GM23248 (cell line): ENCODE measurements at places on chromosomes 5 and 9.

DNA sequence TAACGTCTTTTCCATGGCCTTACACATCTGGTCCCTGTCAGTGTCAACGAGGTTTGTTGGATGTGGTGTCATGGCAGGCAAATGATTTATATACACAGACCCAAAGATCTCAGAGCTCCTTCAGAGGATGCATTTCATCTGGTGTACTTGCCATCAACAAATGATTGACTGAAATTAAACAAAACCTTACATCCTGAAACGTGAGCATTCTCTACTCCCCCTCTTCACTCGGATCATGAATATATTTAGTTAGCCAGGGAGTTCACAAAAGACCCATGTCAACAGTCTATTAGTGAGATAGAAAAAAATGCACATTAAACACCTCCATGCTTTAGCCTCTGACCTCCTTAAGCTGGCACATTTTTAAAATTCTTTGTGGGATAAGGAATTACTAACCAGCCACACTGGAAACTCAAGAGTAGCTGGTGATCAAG lies 215.6 kb downstream of the EFNA5 start:
- H3K27me3 ChIP-seq, result peaks cover 49% of the 10 kb centered on the region
- H3K4me3 ChIP-seq, result no peak overlapping the region
- H3K27ac ChIP-seq, result no peak overlapping the region
- H3K4me1 ChIP-seq, result 0 out of 2 replicates have a peak, but pooled peaks cover 7% of the 10 kb centered on the region

DNA sequence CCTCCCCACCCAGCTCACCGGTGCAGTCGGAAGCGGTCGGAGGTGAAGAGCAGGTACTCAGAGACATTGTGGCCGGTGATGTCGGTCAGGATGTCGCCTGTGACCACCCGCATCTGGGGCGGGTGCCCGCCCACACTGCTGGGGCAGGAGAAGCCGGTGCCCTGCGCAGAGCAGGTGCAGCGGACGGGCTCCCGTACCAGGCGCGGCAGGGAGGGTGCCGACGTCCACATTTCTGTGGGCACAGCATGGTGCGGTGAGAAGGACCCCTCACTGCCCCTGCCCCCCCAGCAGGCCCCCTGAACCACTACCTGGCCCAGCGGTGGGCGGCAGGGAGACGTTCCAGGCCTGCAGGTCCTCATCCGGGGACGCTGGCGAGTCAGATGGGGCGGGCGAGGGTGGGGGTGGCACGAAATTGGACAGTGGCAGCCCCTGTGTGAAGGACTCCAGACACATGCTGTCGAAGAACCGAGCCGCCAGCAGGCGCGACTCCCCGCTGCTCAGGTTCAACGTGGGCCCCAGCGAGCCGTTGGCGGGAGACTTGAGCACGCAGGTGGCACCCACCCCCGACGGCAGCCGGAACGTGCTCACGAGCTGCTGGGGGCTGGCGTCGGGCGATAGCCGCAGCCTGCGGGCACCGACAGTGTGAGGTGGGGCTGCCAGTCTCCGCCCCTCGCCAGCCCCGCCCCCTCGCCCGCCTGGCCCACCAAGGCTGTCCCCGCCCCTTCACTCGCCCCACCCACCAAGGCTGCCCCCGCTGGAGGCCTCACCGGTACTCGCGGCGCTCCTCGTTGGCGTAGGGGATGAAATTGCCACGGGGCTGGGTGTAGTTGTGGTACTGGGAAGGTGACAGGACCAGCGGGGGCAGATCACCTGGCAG lies 15.1 kb downstream of the ABCA2 start:
- no peak overlapping the region for H3K4me3 ChIP-seq
- H3K27ac ChIP-seq, result no peak overlapping the region
- no peaks in the 10 kb centered on the region for H3K27me3 ChIP-seq
- H3K4me1 ChIP-seq, result no peaks in the 10 kb centered on the region
- H3K36me3 ChIP-seq, result no peaks in the 10 kb centered on the region

DNA sequence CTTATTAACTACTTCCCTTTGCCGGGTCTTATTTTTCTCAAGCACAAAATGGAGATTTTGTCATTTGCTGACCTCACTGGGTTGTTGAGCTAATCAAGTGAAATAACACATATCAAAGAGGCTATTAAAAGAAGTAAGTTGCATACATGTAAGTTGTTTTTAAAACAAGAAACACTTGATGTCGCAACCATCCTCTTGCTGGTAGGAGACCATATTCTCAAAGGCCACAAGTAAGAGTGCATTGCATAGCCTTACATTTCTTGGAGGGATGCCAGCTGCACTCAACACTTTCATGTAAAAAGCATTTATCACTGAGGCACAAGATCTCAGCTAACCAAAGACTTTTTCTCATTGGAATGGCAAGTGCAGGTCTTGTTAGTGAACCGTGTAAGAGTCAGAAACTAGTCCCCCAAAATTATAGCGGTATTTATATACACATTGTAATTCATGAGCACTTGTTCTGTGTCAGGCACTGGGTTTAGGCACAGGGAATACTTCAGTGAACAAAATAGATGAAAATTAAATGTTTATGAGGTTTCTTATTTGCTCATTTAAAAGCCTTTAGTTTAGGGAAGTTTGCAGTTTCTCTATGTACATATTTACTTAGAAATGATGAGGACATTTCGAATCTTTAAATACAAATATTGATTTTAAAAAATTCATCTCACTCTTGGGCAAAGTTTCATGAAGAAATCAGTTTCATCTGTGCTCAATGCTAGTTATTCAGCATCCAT lies 72.0 kb downstream of the ZFAND5 start:
- no peaks in the 10 kb centered on the region for H3K36me3 ChIP-seq
- H3K4me3 ChIP-seq, result no peak overlapping the region
- H3K27me3 ChIP-seq, result no peaks in the 10 kb centered on the region
- H3K27ac ChIP-seq, result no peak overlapping the region

DNA sequence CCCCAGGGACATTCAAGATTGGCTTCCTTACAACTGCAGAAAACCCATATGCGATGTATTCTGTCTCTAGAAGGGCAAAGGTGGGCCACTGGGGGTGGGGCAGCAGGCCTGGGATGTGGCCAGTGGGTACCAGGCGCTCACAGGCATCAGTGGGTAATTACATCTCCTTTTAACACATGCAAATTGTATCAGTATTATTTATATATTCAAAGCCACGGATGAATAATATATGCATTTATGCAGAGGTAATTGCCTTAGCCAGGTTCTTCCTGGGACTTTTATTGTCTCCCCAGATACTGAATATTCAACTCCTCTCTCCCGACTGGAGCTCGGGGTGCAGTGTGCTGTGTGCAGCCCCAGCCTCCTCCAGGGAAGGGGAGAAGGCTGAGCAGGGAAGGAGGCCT lies 109.4 kb upstream of the MVB12B start:
- H3K27me3 ChIP-seq, result peaks cover 45% of the 10 kb centered on the region
- no peaks in the 10 kb centered on the region for H3K36me3 ChIP-seq
- H3K27ac ChIP-seq, result no peak overlapping the region
- no peak overlapping the region for H3K4me3 ChIP-seq

GRCh38 chr5:108655750-108656450 lies 91.8 kb upstream of the FER start:
- H3K36me3 ChIP-seq, result no peaks in the 10 kb centered on the region
- no peak overlapping the region for H3K27ac ChIP-seq
- H3K4me3 ChIP-seq, result peak overlapping the region; percentile 38
- DNase-seq, result peak; percentile 83
- no peaks in the 10 kb centered on the region; the same call in 1 of the 2 replicates for H3K27me3 ChIP-seq

DNA sequence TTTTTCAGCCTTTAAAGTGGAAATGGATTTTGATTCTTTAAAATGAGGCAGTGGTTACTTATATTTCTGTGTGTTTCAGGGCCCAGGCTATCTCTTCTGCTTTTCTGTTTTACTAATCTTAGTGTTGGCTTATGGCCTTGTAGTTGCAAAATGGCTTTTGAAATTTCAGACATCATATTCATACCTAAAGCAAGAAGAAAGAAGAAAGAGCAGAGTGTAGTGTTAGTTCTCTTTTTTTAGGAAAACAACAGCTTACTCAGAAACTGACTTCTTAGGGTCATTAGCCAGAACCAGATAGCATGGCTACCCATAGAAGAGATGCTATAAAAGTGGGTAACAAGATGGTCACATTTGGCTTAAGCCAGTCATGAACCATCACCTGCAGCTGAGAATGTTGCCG lies 20.9 kb downstream of the ZBED3 start:
- no peak overlapping the region for H3K4me3 ChIP-seq
- peaks cover 32% of the 10 kb centered on the region for H3K36me3 ChIP-seq
- peaks cover 12% of the 10 kb centered on the region for H3K4me1 ChIP-seq
- no peak overlapping the region for H3K27ac ChIP-seq
- no peaks in the 10 kb centered on the region for H3K27me3 ChIP-seq

GRCh38 chr5:44842496-44843282 lies 33.9 kb downstream of the MRPS30 start:
- no peak overlapping the region for H3K4me3 ChIP-seq
- H3K27ac ChIP-seq, result no peak overlapping the region
- no peaks in the 10 kb centered on the region for H3K36me3 ChIP-seq
- no peaks in the 10 kb centered on the region for H3K27me3 ChIP-seq
- H3K4me1 ChIP-seq, result no peaks in the 10 kb centered on the region
- DNase-seq, result no peak

- H3K27ac ChIP-seq, result no peak overlapping the region
- H3K4me1 ChIP-seq, result no peaks in the 10 kb centered on the region
- no peak overlapping the region for H3K4me3 ChIP-seq
- no peaks in the 10 kb centered on the region for H3K36me3 ChIP-seq
- no peak for DNase-seq
These were observed 369.8 kb upstream of the PDE4D start for GRCh38 chr5:60263346-60263745.

DNA sequence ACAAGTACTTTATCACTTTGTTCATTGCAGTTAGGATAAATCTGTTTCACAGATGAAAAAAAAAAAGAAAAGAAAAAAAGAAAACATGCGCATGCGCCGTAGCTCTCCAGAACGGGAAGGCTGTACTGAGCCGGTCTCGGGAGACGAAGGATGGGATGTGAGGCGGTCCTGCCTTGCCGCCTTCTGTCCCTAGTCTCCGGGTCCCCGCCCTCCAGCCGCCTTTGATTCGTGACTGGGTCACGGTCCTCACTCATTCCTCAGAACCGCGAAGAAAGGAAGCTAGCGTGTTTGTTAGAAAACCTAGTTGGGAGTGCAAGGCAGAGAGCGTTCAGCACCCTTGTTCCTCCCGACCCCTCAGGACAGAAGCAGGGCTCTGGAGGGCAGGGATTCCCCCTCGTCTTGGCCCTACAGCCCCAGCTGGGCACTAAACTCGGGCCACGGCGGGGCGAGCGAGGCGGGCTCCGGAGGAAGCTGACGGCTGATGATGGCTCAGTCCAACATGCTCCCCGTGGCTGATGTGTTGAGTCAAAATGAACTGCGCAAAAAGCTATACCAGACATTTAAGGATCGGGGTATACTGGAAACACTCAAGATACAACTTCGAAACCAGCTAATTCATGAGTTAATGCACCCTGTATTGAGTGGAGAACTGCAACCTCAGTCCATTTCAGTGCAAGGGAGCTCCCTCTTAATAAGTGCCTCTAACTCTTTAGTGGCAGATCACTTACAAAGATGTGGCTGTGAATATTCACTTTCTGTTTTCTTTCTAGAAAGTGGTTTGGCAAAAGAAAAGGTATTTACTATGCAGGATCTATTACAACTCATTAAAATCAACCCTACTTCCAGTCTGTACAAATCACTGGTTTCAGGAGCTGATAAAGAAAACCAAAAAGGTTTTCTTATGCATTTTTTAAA lies 40.0 kb downstream of the CPLANE1 start:
- no peaks in the 10 kb centered on the region for H3K27me3 ChIP-seq
- DNase-seq, result peak; percentile 76
- peaks cover 27% of the 10 kb centered on the region for H3K36me3 ChIP-seq
- H3K4me1 ChIP-seq, result no peaks in the 10 kb centered on the region

DNA sequence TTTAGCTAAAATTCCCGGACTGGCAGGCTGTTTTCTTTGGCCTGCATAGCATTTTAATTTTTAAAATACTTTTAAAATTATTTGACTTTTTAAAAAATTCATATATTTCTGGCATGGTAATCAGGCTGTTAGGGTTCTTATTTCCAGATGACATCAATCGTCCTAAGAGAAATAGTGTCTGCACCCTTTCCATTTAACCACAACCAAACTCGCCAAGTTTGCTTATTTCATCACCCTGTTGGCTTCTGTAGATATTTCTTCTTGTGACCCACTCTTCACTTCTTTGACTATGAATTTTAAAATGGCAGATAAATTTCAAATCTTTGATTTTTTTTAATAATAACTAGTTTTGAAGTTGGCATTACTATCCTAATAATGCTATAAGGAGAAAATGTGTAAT lies 675.7 kb upstream of the FTMT start:
- no peaks in the 10 kb centered on the region for H3K4me1 ChIP-seq
- no peak for DNase-seq
- H3K36me3 ChIP-seq, result no peaks in the 10 kb centered on the region
- H3K27me3 ChIP-seq, result no peaks in the 10 kb centered on the region
- H3K27ac ChIP-seq, result no peak overlapping the region

GRCh38 chr9:98890256-98890655 lies 53.5 kb upstream of the COL15A1 start:
- no peak overlapping the region for H3K27ac ChIP-seq
- no peak overlapping the region for H3K4me3 ChIP-seq
- H3K36me3 ChIP-seq, result no peaks in the 10 kb centered on the region
- no peaks in the 10 kb centered on the region for H3K27me3 ChIP-seq

GRCh38 chr5:156330141-156330870 lies 3.3 kb downstream of the SGCD start:
- peak; percentile 63 for DNase-seq
- H3K36me3 ChIP-seq, result peaks cover 23% of the 10 kb centered on the region
- peaks cover 30% of the 10 kb centered on the region for H3K4me1 ChIP-seq
- H3K27ac ChIP-seq, result no peak overlapping the region
- H3K4me3 ChIP-seq, result no peak overlapping the region
- H3K27me3 ChIP-seq, result no peaks in the 10 kb centered on the region

- H3K4me1 ChIP-seq, result peaks cover 23% of the 10 kb centered on the region
- H3K27ac ChIP-seq, result peak overlapping the region; percentile 22
- no peaks in the 10 kb centered on the region for H3K36me3 ChIP-seq
- DNase-seq, result no peak
These were observed 99.3 kb downstream of the ANGPTL2 start for GRCh38 chr9:127022913-127023660.

GRCh38 chr9:89080193-89080592 lies 88.9 kb downstream of the S1PR3 start:
- no peaks in the 10 kb centered on the region for H3K36me3 ChIP-seq
- H3K4me3 ChIP-seq, result no peak overlapping the region
- no peak overlapping the region for H3K27ac ChIP-seq
- peaks cover 17% of the 10 kb centered on the region for H3K4me1 ChIP-seq
- DNase-seq, result peak; percentile 31
